ENCODE measurements at places on chromosomes 2 and 18. TPM values are rescaled to one million over a fixed set of nuclear protein-coding genes. Genes with fewer than 3 reads are reported as not detected.

The OR6B2 gene
- total RNA-seq = not detected

The POTEC gene
- total RNA-seq = not detected

The SP110 gene
- 7.5 TPM for total RNA-seq

The ZNF514 gene
- total RNA-seq = 11.4 TPM

The STPG4 gene
- 0.53 TPM for total RNA-seq

The AMER3 gene
- not detected for total RNA-seq

The GKN2 gene
- total RNA-seq = not detected

The DYNAP gene
- not detected for total RNA-seq

The GYPC gene
- total RNA-seq = 83.0 TPM

The LRRTM1 gene
- not detected for total RNA-seq
